ENCODE measurements at places on chromosomes 5 and 9.

GRCh38 chr9:129834489-129835127 lies 467 bp downstream of the C9orf78 start:
- DNase-seq = no peak

GRCh38 chr5:149212198-149212951 lies 59.3 kb upstream of the AFAP1L1 start:
- no peak for DNase-seq

DNA sequence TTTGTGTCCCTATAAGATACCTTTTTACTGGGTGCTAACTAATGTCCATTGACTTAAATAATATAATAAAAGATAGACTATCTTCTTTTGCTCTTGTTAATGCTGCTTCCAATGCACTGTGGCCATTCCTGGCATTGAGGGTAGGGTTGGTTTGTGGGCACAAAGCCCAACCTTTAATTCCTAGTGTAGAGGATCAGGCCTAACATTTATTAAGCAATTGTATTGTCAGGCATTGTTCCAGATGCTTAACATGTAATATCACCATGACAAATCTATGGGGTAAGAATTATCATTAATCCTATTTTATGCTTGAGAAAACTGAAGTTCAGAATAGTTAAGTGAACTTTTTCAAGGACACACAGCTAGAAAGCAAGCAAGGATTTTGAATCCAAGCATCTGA lies 60.4 kb upstream of the GPBP1 start:
- no peak for DNase-seq

DNA sequence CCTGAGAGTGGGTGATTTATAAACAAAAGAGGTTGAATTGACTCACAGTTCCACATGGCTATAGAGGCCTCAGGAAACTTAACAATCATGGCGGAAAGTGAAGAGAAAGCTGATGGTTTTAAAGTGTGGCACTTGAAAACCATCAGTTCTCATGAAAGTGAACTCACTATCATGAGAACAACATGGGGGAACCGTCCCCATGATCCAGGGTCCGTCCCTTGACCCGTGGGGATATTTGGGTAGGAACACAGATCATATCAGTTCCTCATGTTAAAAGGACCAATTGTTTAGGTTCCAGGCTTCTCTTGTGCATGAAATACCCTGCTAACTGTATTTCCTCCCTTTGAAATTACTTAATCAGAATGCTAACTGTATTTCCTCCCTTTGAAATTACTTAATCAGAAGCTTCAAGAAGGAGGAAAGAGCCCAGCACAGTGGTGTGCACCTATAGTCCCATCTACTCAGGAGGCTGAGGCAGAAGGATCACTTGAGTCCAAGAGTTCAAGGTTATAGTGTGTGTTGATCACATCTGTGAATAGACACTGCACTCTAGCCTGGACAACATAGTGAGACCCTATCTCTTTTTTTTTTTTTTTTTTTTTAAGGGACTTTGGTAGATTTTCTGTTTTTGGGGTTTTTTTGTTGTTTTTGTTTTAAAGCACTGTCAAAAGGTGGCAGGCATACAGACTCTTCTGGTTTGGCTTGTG lies 24.8 kb downstream of the TTC1 start:
- DNase-seq = no peak

GRCh38 chr9:100505564-100506159 lies 32.7 kb downstream of the TMEFF1 start:
- peak; percentile 87 for DNase-seq

- no peak for DNase-seq
Measured at GRCh38 chr5:53041071-53041692, 52.0 kb downstream of the ITGA2 start.

DNA sequence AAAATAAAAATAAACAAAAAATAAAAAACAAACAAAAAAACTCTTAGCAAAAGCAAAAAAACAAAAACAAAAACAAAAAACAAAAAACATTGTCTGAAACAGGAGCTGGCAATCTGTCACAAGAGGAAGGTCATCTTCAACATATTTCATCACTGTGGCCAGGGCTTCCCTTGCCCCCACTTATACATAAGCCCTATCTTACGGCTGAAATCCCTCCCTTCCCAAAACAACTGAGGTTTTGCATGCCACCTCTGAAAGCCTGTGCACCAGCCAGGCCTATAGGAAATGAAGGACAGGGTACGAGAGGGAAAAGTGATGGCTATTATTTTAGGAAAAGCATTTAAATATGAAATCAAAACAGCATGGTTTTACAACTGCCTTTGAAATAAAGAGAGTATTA lies 10.8 kb downstream of the MTMR12 start:
- no peak for DNase-seq

GRCh38 chr5:136034492-136034891 lies 5.7 kb downstream of the TGFBI start:
- DNase-seq = no peak
